Activated CD8-positive, alpha-beta memory T cell treated with anti-CD3 and anti-CD28 coated beads, Interleukin-2, amount 10 ng/mL, durations not matched to agents 7 days and 5 days (primary cell): ENCODE measurements at places on chromosomes 2 and 18. TPM values are rescaled to one million over a fixed set of nuclear protein-coding genes. Genes with fewer than 3 reads are reported as not detected.

DNA sequence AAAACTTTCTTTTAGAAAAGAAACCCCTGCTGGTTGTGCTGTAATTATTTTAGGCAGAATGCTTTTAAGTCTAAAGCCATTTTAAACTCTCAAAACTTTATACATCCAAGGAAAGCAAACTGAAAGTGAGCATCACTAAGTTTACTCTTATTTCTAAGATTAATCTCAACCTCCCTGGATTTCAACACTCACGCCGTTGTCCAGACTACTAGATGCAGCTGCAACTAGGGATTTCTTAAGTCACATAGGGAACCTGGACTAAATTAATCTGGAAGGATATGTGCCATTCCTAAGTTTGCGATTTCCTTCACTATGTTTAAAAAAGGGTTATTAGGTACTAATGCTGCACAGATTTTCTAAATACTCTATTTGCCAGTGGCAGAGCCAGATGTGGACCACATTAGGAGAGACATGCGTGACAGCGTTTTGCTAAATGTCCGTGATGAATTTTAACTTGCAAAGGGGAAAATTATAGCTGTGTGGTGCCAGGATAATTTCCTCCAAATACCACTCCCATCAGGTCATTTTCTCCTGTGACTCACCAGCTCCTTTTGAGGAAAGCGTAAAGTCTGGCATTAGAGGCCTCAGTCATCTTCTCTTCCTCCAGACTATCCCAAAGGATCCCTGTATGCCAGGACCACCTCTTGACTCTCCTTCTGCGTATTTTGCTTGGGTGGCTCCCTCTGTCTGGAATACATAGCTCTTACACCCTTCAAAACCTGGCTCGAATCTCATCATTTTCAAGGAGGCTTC, 143.7 kb downstream of the ATL2 start:
- H3K4me1 ChIP-seq: no peaks in the 10 kb centered on the region
- H3K27me3 ChIP-seq: peaks cover 54% of the 10 kb centered on the region
- H3K27ac ChIP-seq: no peak overlapping the region
- no peak for DNase-seq

The EGR4 gene
- total RNA-seq: 0.09 TPM

DNA sequence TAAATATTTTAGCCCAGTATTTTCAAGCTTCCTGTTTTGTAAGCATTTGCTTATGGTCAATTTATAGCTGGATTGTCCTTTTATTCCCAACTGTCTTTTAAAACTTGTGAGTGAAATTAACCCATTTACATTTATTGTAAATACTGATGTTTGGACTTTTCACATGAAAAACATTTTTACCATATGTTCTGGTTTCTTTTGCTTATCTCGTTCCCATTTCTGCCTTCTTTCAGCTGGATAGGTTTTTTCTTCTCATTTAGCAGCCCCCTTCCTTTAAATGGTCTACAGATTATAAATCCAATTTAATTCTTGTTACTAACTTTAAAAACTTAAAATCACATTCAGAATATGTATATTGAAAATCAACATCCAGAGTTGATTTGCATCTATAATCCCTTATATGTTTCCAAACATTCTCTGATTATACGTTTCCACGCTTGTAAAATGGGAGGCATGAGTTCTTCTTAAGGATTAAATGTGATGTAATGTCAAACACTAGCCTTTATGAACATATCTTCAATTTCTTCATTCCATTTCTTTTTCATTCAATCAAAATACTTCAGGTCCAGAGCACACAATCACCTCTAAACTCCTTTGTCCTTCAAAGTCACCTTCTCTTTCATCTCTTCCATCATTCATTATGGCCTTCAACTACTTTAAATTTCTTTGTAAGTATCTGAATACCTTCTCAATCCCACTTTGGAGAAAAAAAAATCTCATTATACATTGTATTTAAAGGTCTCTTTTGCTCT, 1.1 kb upstream of the KDM3A start:
- H3K4me1 ChIP-seq: peaks cover 35% of the 10 kb centered on the region
- H3K36me3 ChIP-seq: peaks cover 45% of the 10 kb centered on the region
- no peak for DNase-seq
- peak overlapping the region; percentile 89 for H3K4me3 ChIP-seq
- peak overlapping the region; percentile 100 for H3K27ac ChIP-seq

The PRSS56 gene
- total RNA-seq: not detected

The MC2R gene
- not detected for total RNA-seq

The C2orf80 gene
- total RNA-seq: not detected

The MTIF2 gene
- 33.5 TPM for total RNA-seq

The HOXD11 gene
- total RNA-seq: not detected

DNA sequence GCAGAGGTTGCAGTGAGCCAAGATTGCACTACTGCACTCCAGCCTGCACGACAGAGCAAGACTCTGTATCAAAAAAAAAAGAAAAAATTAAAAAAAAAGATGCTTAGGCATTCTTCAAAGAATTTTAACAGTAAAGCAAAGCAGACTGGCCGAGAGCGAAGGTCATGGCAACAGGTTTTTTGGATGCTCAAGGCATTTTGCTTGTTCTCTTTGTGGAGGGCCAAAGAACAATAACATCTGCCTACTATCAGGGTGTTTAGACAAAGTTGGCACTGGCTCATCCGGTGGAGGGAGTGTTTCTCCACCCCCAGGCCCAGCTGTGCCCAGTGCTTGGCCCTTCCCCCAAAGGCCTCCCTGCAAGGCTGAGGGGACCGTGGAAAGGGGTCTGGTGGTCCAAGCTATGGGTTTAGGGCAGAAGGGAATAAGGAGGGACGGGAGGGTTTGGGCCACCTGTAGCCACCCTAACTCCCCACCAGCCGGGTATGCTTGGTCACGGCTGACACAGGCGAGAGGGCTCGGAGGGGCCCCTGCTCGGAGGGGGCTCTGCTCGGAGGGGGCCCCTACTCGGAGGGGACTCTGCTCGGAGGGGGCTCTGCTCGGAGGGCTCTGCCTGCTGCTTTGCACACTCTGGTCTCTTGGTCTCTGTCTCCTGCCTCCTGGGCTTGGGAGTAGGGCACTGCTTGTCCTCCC, 26.7 kb upstream of the ALLC start:
- H3K27ac ChIP-seq: no peak overlapping the region
- peak; percentile 28 for DNase-seq
- H3K4me3 ChIP-seq: no peak overlapping the region
- no peaks in the 10 kb centered on the region for H3K27me3 ChIP-seq
- no peaks in the 10 kb centered on the region for H3K36me3 ChIP-seq

- H3K27me3 ChIP-seq: peaks cover 5% of the 10 kb centered on the region
- H3K36me3 ChIP-seq: peaks cover 1% of the 10 kb centered on the region
- DNase-seq: no peak
- H3K4me3 ChIP-seq: no peak overlapping the region
- H3K4me1 ChIP-seq: peaks cover 6% of the 10 kb centered on the region
- no peak overlapping the region for H3K27ac ChIP-seq
These were observed 100.0 kb upstream of the CXCR4 start for GRCh38 chr2:136217996-136218395.

GRCh38 chr18:35582899-35583558, 1.5 kb downstream of the GALNT1 start:
- peak overlapping the region; percentile 57 for H3K4me3 ChIP-seq
- H3K4me1 ChIP-seq: peaks cover 19% of the 10 kb centered on the region
- DNase-seq: no peak
- peaks cover 20% of the 10 kb centered on the region for H3K27me3 ChIP-seq
- H3K36me3 ChIP-seq: peaks cover 34% of the 10 kb centered on the region
